Activated CD4-positive, alpha-beta T cell treated with anti-CD3 and anti-CD28 coated beads for 48 hours (primary cell): ENCODE measurements at places on chromosomes 6 and 20.

- DNase-seq = no peak
These were observed 249.1 kb upstream of the PREP start for GRCh38 chr6:105651969-105652368.

DNA sequence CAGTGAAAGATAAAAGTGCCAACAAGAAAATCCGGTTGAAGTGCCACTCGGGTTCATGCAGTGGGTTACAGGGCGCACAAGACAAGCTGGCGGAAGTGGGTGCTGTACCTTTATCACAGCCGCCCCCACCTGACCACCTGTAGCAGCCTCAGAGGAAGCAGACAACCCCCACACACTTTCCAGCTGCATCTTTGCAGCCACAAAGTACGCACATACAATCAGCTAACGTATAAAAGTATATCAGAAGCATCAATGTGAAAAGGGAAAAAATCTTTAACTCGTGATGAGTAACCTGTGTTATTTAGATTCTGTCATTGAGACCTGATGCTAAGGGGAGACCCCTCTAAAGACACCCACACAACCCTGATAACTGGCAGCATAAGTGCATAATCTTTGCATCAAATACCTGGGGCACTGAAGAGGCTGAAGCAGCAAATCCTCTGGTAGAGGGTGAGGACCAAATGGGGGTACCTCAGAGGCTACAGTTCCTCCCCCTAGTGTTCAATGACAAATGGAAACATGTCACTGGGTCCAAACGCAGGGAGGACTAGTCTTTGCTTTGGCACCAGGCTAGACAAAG lies 22.1 kb downstream of the BACH2 start:
- DNase-seq = peak; percentile 94

DNA sequence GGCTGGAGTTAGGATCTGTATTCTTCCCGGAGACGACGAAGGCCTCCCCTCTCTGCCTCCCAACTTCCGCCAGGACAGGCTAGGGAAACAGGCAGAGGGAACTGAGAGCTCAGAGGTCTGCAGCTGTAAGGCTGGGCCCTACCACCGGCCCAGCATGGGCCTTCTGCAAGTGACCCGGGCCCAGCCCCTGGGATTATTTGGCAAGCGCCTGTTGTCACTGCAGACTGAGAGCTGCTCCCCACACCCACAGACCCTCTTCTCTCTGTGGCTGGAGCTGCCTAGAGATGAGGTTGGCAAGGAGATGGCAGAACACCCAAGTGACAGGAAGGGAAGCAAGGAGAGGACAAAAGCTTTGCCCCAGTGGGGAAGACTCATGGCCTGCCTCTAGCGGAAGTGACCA lies 212.6 kb downstream of the ZDHHC14 start:
- no peak for DNase-seq

- DNase-seq = no peak
These were observed 89.8 kb upstream of the TENT5A start for GRCh38 chr6:81842254-81842653.

GRCh38 chr6:12748815-12749521 lies 32.4 kb downstream of the PHACTR1 start:
- no peak for DNase-seq

DNA sequence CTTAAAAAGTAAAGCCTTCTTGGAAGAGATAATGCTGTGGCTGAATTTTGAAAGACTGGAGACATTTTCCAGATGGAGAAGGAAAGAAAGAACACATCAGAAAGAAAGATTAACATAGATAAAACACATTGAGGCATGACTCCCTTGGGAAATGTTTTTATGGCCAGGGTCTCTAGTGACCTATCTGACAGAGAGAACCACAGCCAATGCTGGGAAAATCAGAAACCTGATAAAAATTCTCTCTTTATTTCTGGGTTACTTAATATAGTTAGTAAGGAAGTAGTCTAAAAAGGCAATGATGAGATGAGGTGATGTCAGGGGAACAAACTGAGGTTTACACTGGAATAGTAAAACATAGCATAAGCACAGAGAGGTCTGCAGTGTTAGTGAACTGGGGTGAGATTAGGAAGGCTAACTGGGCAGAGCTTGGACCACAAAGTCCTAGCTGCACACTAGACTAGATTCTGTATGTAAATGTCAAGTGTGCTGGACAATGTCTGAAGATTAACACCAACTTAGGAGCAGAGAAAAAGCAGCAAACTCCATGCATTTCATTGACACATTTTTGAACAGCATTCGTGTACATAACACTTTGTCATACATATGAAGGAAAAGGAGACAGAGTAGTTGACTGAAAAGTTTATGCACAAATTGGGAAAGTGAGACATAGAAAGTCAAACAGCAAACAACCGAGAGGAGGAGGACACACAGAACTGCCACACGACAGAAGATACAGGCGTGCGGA lies 31.0 kb downstream of the ELOVL2 start:
- no peak for DNase-seq

GRCh38 chr6:20665290-20665689 lies 131.0 kb downstream of the CDKAL1 start:
- no peak for DNase-seq

DNA sequence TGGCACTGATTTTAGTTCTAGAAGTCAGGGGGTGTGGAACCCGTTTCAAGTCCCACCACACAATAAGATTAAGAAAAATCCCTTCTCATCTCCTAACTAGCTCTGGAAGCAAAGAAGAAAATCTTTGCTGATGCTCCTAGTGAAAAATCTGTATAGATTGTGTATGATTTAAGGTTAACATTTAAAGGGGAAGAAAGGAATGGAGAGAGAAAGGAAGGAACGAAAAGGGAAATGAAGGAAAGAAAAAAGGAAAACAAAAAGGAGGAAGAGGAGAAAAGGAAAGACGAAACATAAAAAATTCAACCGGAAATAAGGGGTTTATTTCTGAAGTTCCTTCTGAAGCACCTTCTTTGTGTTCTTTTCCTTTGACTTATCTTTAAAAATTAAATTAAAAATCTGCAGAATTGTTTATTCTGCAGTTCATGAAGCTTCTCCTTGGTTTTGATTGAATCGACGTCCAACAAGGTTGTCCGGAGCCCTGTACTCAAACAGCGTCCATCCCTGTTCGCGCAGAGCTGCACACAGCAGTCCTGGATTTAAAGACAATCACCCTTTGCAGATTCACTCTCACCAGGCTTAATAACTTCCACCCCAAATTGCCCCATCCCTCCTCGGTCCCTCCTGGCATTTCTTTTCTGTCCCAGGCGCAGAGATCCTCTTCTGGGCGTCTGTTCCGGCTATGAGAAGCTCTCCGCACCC lies 1.6 kb upstream of the TFAP2B start:
- DNase-seq = no peak

DNA sequence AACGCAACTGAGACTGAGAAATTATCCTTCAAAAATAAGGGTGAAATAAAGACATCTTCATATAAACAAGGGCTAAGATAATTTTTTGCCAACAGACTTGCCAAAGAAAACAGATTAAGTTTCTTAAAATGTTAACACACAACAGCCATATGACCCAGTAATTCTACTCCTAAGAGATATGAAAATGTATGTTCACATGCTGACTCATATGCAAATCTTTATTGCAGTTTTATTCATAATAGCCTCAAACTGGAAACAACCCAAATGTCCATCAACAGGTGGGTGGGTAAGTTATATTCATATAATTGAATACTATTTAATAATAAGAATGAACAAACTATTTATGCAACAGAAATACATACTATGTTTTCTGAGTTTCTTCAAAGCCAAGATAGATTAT lies 140.1 kb downstream of the REV3L start:
- DNase-seq = no peak

- no peak for DNase-seq
These were observed 604.6 kb upstream of the IMPG1 start for GRCh38 chr6:76677017-76677416.

- DNase-seq = no peak
These were observed 1348.5 kb downstream of the GRIK2 start for GRCh38 chr6:102742028-102742427.

- no peak for DNase-seq
These were observed 733.7 kb upstream of the CITED2 start for GRCh38 chr6:140108167-140108566.

DNA sequence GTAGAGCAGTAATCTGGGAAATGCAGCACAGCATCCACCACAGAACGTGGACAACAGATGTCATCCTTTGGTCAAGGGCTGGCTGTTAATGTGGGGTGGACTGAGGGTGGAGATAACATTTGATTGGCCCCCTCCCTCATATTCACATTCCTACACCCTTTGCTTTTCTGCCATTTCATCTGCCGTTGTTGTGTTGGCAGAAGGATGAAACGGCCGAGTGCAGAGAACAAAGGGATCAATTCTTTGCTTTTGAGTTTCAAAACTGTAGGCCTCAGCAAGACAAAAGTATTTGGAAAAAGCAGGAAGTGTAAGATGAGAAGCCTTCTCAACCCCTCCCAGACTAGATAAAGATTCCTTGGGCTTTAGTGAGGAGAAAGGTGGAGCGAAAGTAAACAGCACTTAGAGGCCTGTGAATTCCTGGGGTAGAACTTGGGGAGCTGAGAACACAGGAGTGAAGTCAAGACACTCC lies 74.2 kb upstream of the PHIP start:
- no peak for DNase-seq

DNA sequence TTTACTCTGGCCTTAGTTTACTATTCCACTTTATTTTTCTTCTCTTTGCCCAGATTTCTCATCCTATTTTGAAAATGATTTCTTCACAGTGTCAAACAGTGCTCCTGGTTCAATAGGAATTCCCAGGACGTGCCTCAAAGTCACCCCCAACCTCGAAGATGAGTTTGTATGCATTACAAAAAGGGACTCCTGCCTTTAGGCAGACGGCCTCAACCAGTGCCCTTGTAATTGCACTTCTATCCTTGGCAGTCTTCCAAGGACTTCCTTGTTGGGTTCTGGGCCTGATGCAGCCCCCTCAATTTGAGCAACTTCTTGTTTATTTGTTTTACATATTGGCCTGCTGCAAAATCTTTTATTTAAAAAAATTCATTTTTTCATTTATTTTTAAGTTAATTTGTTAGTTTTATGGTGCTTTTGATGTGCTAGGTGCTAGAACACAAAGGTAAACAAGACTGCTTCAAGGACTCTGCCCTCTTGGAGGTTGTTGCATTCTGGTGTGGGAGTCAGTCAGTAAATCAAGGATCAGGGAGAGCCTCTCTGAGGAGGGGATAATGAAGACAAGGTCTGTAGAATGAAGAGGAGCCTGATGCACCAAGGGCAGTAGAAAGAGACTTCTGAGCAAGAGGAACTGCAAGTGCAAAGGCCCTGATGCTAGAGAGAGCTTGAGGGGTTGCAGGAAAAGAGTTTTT lies 181.5 kb upstream of the LAMP5 start:
- DNase-seq = no peak

- peak; percentile 36 for DNase-seq
These were observed 88.2 kb downstream of the ZFP64 start for GRCh38 chr20:52103335-52103912.

- DNase-seq = no peak
These were observed 9.8 kb downstream of the PAQR8 start for GRCh38 chr6:52371656-52372191.

DNA sequence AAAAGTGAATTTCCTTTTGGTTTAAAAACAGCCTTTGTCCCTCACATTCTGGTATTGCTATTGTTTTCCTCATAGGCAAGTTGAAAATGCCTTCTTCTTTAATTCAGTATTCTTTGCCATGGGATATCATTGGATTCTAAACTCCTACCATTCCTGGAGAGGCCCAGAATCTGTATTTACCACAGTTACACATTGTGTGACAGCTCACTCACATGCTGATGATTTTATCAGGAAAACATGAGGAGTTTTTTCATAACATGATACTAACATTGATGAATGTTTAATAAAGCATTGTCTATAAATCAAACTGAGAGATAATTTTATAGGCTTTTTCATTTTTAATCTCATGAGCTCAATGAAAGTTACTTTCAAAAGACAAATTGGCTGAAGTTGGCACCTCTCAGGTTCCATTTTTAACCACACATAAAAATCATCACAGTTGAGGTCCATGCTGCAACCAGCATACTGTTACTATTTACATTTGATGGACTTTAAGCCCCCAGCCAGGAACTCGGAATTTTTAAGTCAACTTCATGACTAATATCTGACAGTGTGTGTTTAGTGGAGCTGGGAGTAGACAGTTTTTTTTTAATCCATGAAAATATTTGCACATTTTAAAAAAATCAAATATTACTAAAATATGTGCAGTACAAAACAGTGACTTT lies 82.8 kb downstream of the FAM83B start:
- no peak for DNase-seq

DNA sequence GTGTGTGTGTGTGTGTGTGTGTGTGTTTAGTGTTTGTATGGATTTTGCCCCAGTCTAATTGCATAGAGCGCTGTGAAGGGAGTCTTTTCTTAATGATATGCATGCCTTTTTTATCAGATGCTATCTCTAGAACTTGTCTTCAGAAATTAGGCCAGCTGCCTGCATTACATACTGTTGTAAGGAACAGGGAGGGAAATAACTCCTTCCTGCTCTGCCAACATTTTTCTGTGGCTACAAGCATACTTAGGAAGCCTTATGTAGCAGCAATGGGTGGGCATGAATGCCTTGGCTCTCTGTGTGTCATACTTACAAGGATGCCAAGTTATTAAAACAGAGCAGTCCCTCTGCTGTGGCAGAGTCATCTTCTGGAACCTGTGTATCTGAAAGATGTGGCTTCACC lies 8.0 kb upstream of the COL21A1 start:
- DNase-seq = no peak

GRCh38 chr6:118296129-118296901 lies 251.8 kb upstream of the PLN start:
- no peak for DNase-seq

- no peak for DNase-seq
These were observed 492.0 kb upstream of the MMS22L start for GRCh38 chr6:97775012-97775411.

DNA sequence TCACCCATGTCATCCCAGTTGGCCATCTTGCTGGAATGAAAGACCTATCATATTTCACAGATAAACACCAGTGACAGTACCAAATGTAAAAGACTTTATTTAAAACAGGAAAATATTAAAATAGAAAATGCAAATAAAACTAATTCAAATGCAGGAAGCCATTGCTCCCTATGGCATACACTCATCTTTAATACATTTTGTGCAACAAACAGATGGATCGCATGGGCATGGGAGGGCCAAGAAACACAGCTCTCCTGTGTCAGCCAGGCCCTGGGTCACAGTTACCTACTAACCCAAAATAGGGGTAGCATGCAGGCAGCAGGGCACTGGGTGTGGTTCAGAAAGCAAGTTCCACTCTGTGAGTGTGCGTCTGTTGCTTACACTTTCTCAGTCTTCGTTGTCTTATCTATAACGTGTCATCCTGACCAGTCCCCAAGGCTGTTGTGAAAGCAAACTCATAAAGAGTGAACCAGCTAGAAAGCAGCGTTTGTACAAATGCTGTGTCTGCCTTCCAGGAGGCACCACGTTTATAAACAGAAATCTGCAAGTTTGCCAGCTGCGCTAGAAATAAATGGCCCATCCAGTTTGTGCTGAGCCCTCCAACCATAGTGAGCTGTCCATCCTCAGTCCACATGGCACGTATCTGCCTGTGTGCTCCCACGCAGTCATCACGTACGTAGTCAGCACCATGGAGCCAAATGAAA lies 180.5 kb downstream of the SYNDIG1 start:
- no peak for DNase-seq

- no peak for DNase-seq
These were observed 80.5 kb downstream of the CEBPB start for GRCh38 chr20:50271176-50271575.

- no peak for DNase-seq
These were observed 553.9 kb downstream of the PTPRT start for GRCh38 chr20:42635699-42636411.
